ENCODE measurements at places on chromosomes 3 and 15. TPM values are rescaled to one million over a fixed set of nuclear protein-coding genes. Genes with fewer than 3 reads are reported as not detected.

Gene SPTBN5
- 0.24 TPM for total RNA-seq

Gene AP3B2
- total RNA-seq: 0.26 TPM

Gene SAXO2
- not detected for total RNA-seq

Gene BOC
- total RNA-seq: 10.0 TPM

Gene LRTM1
- total RNA-seq: not detected

Gene ERICH6
- 0.48 TPM for total RNA-seq

Gene ECE2
- not detected for total RNA-seq

Gene KIF7
- total RNA-seq: 7.9 TPM

Gene OCA2
- 0.16 TPM for total RNA-seq

Gene SLC22A13
- 1.6 TPM for total RNA-seq

Gene PLSCR2
- not detected for total RNA-seq

Gene FRMD5
- total RNA-seq: 0.24 TPM

Gene RTP3
- not detected for total RNA-seq

Gene RASGRP1
- total RNA-seq: 0.52 TPM

Gene GREM1
- total RNA-seq: 96.8 TPM

Gene CCR9
- not detected for total RNA-seq

Gene KLHL6
- total RNA-seq: under 0.01 TPM

Gene RHCG
- total RNA-seq: under 0.01 TPM

Measured in epithelial cell of alveolus of lung (primary cell).